Aorta (tissue), 5 donors: ENCODE measurements at places on chromosomes 2 and 18. TPM values are rescaled to one million over a fixed set of nuclear protein-coding genes. Genes with fewer than 3 reads are reported as not detected.

Gene APOB
- 4.7 TPM for total RNA-seq

Gene ERBB4
- 28.6 TPM for total RNA-seq

Gene POMC
- total RNA-seq = 1.2 TPM

Gene SLC5A7
- total RNA-seq = 0.19 TPM

Gene RGPD3
- total RNA-seq = 0.18 TPM

Gene CCNYL1
- 37.1 TPM for total RNA-seq

Gene ALK
- total RNA-seq = 0.30 TPM

Gene DNER
- 0.45 TPM for total RNA-seq

Gene AMER3
- total RNA-seq = not detected

Gene CCT4
- 78.8 TPM for total RNA-seq

Gene KATNAL2
- total RNA-seq = 1.8 TPM

Gene CTAGE1
- not detected for total RNA-seq

Gene ANO7
- total RNA-seq = 5.4 TPM

Gene CTLA4
- total RNA-seq = 1.8 TPM

Gene CBLN2
- total RNA-seq = 0.49 TPM

Gene SH3RF3
- 22.8 TPM for total RNA-seq

Gene REG3G
- total RNA-seq = 0.71 TPM

Gene DSG1
- total RNA-seq = not detected

Gene PMAIP1
- 0.24 TPM for total RNA-seq

Gene IGFBP2
- 663 TPM for total RNA-seq

Gene RPIA
- total RNA-seq = 9.8 TPM

Gene EVX2
- not detected for total RNA-seq

Gene EML6
- total RNA-seq = 2.6 TPM

Gene ANKRD30BL
- not detected for total RNA-seq

Gene RGPD4
- 0.33 TPM for total RNA-seq

Gene IKZF2
- total RNA-seq = 9.9 TPM

Gene NOL4
- not detected for total RNA-seq

Gene ANTXR1
- total RNA-seq = 358 TPM

Gene MYL12B
- total RNA-seq = 324 TPM

Gene KCNG2
- total RNA-seq = 0.23 TPM

Gene ARHGAP28
- 8.6 TPM for total RNA-seq

Gene LCT
- not detected for total RNA-seq
